ENCODE measurements at places on chromosomes 1 and 21.

- no peak for DNase-seq
Measured at GRCh38 chr1:226798427-226799411, 59.6 kb upstream of the ITPKB start.

DNA sequence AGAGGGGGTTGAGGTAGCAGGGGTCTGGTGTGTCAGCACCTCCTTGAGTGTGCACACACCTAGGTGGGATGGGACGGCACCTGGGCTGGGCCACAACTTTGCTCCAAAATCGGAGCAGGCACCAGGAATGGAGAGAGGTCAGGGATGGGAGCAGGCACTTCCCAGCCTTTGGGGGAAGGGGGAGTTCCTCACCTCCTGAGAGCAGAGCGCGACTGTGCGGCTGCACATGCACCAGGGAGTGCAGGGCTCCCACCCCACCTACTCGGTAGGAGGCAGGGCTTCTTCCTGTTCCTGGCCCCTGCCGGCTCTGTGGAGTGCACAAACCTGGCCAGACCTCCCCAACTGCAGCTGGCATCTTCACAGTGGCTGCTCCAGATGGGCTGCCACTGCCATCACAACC is 399.3 kb downstream of the NCAM2 start:
- DNase-seq = no peak

GRCh38 chr1:168879896-168880734 is 151.1 kb upstream of the DPT start:
- DNase-seq = no peak

DNA sequence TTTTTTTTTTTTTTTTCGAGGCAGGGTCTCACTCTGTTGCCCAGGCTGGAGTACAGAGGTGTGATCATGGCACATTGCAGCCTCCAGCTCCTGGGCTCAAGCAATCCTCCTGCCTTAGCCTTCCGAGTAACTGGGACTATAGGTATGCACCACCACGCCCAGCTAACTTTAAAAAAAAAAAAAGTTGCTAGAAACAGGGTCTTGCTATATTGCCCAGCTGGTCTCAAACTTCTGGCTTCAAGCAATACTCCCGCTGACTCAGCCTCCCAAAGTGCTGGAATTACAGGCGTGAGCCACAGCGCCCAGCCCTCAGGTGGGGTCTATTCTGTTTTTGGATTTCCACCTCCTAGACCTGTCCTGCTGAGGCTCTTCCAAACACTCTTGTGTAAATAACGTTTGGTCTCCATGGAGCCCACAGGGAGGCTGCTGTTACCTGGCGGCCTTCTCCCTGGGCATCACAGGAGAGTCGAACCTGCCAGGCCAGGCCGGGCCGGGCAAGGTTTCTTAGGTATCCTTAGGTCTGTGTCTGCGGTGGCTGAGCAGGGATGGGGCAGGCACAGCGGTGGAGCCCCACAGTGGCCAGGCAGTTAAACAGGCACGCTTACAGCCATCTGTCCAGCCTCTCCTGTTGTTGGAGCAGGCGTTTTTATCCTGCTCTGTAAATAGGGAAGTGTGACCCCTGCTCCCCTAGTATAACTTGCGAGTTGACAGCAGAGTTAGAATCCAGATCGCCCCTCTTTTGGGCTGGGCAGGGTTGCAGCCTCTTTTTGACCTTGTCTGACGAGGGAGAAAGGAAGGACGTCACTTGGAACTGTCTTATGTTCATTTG is 18.8 kb downstream of the PLEKHM2 start:
- no peak for DNase-seq

DNA sequence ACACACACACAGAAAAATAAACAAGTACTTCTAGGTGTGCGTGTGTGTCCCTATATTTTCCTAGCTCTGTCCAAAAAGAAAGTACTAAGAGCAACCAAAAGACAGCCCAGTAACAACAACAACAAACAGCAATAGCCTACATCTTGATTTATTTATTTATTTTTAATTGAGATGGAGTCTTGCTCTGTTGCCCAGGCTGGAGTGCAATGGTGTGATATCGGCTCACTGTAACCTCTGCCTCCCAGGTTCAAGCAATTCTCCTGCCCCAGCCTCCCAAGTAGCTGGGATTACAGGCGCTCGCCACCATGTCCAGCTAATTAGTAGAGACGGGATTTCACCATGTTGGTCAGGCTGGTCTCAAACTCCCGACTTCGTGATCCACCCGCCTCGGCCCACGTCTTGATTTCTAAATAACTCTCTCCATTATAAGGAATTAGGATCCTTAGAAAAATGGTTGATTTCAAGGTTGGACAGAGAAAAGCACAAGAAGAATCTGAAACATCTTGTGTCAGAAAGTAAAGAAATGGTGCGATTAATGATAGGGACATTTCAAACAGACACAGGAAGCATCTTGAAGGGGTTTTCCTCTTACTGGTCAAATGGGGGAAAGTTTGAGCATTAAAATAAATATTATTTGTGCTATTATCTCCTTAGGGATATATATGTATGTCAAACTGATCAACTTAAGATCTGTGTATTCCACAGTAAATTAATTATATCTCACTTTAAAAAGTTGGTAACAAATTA is 59.4 kb downstream of the ARID4B start:
- DNase-seq = no peak

DNA sequence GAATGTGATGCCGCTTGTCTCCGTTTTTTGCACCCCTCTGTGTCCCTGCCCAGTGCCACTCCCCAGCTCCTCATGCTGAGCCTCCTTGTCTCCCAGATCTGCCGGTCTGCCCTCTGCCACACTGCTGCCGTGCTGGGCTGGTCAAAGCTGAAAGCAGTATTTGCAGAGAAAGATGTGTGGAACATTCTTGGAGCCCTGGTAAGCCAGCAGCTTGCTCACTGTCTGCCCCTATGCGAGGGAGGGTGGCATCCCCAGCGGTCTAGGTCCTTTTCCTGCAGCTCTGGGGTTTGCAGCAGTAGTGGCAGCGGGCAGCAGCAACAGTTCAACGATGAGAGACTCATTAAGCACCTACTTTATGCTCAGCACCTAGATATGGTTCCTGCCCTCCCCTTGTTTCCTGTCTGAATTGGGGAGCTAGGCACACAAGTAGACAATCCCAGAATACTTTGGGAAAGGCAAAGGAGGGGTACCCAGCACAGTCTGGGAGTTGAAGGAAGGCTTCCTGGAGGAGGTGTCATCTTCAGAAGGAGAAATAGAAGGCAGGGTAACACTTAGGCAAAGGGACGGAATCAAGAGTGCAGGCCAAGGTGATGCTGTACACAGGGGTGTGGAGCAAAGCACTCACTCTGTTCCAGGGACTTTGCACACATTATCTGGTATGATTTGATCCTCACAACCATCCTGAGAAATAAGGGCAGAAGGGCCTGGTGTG is 63.1 kb downstream of the KIF21B start:
- DNase-seq = no peak

DNA sequence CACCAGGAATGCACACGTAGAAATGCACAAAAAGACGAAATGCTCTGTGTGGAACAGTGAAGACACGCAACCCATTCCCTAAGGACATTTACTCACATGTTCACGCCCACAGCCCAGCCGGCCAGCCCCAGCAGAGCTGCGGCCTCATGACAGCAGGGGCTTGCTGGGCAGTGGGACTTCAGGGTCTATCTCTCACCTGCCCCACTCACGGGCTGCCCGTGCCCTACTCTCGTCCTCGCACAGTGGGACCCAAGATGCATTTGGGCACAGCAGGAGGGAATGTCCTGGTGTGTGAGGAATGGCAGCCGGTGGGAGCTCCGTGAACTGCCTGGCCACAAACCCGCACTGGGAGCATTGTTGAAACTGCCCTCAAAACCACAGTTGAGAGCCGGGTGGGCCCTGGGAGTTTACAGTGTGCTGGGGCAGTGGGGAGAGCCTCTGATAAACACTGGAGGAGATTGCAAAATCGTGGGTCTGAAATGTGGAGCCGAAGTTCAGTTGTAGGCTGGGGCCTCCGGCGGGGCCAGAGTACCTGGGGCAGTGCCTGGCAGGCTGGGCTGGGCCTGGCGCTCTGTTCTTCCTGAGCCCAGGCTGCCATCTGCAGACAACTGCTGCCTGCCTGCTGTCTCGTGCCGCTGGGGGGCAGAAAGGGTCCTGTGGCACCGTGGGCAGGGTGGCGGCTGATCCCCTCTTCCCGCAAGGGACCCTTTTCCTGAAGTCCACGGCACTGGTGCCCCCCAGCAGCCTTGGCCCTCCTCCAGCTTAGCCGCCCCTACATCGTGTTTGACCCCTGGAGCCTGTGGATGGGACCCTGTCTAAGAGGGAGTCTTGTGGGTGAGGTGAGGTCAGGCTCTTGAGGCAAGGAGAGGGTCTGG is 20.7 kb upstream of the POFUT2 start:
- DNase-seq = no peak

DNA sequence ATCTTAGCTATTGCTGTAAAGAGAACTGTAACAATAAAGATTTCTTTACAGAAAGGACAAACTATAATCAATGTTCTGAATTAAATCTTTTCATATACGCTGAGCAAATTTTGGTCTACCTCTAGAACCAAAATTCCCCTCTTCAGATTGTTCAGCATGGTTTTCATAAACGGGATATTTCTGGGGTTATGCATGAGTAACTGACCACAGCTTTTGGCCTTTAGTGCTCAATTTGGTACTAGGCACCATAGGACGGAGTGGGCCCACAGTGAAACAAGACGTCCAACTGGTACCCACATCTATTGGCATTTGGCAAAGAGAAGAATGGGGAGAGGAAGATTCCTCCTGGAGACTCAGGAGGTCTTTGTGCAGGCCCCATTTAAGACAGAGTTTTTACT is 184.5 kb downstream of the TGFBR3 start:
- DNase-seq = no peak

DNA sequence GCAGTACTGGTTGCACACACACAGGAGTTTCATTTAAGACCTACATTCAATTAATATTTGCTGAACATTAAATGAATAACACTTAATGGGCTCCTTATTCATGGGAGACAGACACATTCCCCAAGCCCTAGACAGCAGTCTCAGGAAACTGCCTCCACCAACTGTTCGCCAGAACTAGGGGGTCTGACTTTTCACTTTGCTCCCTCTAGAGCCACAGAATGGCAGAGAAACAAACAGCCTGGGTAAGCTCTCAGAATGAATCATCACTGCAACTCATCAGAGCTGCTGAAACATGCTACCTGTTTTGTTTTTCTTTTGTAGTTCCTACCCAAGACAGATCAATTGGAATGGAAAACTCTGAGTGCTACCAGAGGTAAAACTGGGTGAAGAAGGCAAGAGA is 31.7 kb downstream of the ELK4 start:
- no peak for DNase-seq

DNA sequence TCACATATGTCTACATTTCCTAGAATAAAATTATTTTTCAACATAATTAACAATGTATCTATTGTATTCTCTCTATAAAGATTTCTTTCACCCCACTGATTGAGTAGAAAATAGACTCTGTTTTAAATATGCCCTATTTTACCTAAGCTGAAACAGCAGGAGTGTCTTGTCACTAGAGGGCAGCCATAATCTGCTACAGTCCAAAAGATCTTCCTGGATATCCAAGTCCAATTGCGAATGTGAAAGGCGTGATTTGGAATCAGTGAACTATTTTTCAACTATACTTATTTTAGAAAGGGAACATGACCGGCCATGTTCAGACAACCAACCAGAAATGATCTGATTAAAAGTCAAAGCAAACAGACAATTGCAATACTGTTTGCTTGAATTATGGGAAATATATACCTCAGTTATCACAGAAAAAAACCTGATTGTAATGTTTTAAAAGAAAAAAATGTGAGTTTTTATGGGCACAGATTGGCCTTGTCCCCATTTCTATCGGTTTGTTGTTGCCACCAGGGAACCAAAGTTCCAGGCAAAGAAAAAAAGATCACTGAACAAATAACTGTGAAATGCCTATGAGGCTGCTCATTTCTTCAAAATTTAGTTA is 1211.0 kb upstream of the ADGRL4 start:
- no peak for DNase-seq

Data from cortex of kidney (tissue), 1 donor.